Left ventricle myocardium inferior (tissue), 1 donor: ENCODE measurements at places on chromosomes 1 and 21.

DNA sequence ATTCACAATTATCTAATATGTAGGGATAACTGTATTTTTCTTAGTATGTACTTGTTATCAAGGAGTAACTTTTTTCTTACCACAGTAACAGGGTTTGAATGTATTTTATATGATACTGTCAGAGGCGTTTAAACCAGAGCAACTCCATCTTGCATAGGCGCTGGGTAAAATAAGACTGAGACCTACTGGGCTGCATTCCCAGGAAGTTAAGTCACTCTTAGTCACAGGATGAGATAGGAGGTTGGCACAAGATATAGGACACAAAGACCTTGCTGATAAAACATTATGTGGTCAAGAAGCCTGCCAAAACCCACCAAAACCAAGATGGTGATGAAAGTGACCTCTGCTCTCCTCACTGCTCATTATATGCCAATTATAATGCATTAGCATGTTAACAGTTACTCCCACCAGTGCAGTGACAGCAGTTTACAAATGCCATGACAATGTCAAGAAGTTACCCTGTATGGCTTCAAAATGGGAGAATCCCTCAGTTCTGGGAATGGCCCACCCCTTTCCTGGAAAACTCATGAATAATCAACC lies 64.8 kb downstream of the RPE65 start:
- DNase-seq, result no peak
- no peaks in the 10 kb centered on the region for H3K36me3 ChIP-seq
- peaks cover 18% of the 10 kb centered on the region for H3K4me1 ChIP-seq
- no peaks in the 10 kb centered on the region for H3K27me3 ChIP-seq
- H3K4me3 ChIP-seq, result no peak overlapping the region

DNA sequence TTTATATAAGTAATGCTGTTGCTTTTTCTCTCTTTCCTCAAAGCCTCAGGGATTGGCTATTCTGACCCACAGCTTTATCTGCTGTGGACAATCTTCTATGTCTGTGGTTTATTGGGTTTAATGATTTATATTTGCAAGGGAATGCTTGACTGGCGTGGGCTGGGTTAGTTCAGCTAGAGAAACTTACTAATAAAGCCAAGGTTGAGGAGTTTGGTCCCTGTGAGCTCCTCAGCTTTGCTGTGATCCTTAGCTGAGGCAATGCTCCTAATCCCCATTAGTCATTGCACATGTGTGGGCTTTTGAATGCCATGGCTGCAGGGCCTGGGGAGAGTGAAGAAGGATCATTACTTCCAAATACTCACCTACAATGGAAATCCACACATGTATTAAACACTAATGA lies 179.3 kb downstream of the ZNF326 start:
- H3K27me3 ChIP-seq, result no peaks in the 10 kb centered on the region
- H3K36me3 ChIP-seq, result no peaks in the 10 kb centered on the region
- H3K4me1 ChIP-seq, result no peaks in the 10 kb centered on the region
- H3K4me3 ChIP-seq, result no peak overlapping the region

DNA sequence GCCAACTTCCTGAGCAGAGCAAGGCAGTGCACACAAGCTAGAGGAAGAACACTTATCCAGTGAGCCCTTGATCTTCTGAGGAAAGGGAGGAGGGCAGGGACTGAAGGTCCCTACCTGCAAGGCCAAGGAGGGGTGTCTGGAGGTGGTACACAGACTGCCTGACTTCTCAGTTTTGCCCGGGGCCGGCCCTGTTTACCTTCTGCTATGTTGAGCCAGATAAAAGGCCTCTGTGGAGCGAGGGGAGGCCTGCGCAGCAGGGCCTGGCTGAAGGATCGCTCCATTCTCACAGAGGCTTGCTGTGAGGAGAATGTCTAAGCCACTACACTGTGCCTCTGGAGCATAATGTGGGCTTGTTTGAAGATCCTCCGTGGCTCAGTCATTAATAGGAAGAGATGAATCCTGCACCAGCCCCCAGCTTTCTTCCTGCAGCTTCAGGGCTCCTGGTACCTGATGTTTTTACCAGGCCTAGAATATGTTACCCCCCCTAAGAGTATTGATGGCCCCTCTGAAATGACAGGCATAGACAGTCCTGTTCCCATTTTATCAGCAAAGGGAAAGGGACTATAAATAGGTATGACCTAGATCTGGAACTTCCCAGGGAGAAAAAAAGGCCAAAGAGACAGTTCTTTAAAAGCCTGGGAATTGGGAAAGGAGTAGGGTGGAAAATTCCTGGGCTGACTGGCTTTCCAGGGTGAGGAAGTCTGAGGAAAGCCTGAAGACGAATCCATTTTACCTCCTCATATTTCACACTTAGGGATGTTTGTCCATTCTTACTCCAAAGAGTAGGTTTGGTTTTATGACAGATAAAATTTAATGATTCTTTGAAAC lies 4.7 kb downstream of the POGK start:
- H3K36me3 ChIP-seq, result peaks cover 69% of the 10 kb centered on the region
- peak overlapping the region; percentile 96 for H3K27ac ChIP-seq
- H3K27me3 ChIP-seq, result no peaks in the 10 kb centered on the region
- DNase-seq, result no peak
- peak overlapping the region; percentile 46 for H3K4me3 ChIP-seq

- DNase-seq, result peak; percentile 84
- peak overlapping the region; percentile 54 for H3K4me3 ChIP-seq
- H3K27ac ChIP-seq, result peak overlapping the region; percentile 12
- peaks cover 31% of the 10 kb centered on the region for H3K27me3 ChIP-seq
- H3K4me1 ChIP-seq, result peaks cover 10% of the 10 kb centered on the region
Measured at GRCh38 chr1:11719313-11720032, 16.5 kb upstream of the AGTRAP start.

- H3K4me3 ChIP-seq, result no peak overlapping the region
- H3K4me1 ChIP-seq, result peaks cover 37% of the 10 kb centered on the region
- no peak for DNase-seq
- H3K27me3 ChIP-seq, result no peaks in the 10 kb centered on the region
Measured at GRCh38 chr1:6010554-6010953, 18.3 kb upstream of the NPHP4 start.

GRCh38 chr1:57483954-57484353 lies 60.1 kb upstream of the DAB1 start:
- H3K27ac ChIP-seq, result no peak overlapping the region
- no peaks in the 10 kb centered on the region for H3K36me3 ChIP-seq
- DNase-seq, result no peak

- DNase-seq, result no peak
- no peak overlapping the region for H3K4me3 ChIP-seq
- H3K27me3 ChIP-seq, result peaks cover 22% of the 10 kb centered on the region
- H3K4me1 ChIP-seq, result no peaks in the 10 kb centered on the region
Measured at GRCh38 chr1:245589316-245589715, 434.5 kb downstream of the KIF26B start.

- no peak overlapping the region for H3K4me3 ChIP-seq
- no peaks in the 10 kb centered on the region for H3K4me1 ChIP-seq
- no peak overlapping the region for H3K27ac ChIP-seq
Measured at GRCh38 chr1:31422505-31423319, 9.7 kb downstream of the SERINC2 start.

DNA sequence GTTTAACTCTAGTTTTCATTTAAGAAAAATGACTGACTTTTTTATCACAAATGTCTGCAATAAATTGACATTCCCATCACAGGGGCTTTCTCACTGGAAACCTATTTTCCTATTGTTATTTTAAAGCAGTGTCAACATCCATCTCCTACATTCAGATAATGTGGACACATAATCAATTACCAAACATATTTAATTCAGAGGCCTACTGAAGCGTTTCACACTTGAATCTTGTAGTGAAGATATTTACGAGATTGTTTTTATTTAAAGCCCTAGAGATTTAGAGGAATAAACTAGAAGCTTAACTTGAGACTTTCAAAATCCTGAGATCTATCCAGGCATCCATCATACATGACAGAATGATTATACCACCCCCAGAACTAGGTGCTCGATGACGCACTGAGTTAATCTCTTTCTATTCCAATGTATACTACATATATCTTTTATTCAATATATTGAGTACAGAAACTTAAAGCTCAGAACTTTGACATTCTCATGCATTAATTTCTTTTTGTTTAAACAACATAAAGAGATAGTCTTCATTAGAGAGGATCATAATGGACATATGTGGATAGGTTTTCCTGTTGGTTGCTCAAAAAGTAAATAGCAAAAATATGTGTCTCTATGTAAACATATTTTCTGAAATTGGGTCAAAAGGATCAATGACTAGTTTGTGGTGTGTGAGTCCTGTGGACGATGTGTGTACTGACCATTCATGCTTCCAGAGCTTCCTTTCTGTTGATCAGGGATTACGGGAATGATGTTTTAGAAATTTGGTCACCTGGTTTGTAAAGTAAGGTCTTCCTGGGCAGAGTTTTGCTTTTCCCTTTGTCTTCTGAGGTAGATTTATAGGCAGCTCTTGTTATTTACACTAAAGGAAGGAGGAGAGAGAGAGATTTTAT lies 171.5 kb upstream of the HMCN1 start:
- H3K27me3 ChIP-seq, result no peaks in the 10 kb centered on the region
- H3K36me3 ChIP-seq, result no peaks in the 10 kb centered on the region
- H3K4me1 ChIP-seq, result peaks cover 23% of the 10 kb centered on the region
- DNase-seq, result no peak
- no peak overlapping the region for H3K4me3 ChIP-seq
- no peak overlapping the region for H3K27ac ChIP-seq

GRCh38 chr1:48329905-48330304 lies 107.4 kb downstream of the SLC5A9 start:
- H3K27ac ChIP-seq, result no peak overlapping the region
- H3K27me3 ChIP-seq, result no peaks in the 10 kb centered on the region
- peaks cover 53% of the 10 kb centered on the region for H3K36me3 ChIP-seq
- no peak overlapping the region for H3K4me3 ChIP-seq
- H3K4me1 ChIP-seq, result no peaks in the 10 kb centered on the region
- DNase-seq, result peak; percentile 12

DNA sequence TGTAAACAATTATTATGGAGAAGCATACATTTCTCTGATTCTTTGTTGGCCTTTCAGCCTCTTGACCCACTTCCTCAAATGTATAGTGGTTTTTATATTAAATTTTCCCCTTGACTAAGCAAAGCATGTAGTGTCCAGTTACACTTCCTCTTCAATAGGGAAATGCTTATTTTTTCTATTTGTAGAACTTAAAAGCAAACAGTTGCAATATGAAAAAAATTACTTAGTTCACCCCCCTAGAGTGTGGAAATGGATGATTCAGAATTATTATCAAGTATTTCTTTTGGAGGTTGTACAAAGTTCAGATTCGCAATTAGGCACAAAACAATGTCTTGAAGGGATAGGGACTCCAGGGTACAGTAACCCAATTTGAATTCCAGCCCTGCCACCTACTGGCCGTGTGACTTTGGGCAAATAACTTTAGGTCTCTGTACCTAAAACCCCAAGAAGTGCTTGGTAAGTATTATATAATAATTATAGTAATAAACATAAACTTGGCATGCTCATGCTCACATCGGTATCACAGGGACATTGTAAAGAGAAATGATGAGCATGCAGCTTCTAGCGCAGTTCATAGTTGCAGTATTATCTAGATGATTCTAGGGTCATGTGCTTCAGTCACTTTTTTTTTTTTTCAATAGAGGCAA lies 28.6 kb upstream of the IFNGR2 start:
- no peaks in the 10 kb centered on the region for H3K36me3 ChIP-seq
- peak overlapping the region; percentile 50 for H3K27ac ChIP-seq
- no peaks in the 10 kb centered on the region for H3K27me3 ChIP-seq
- peaks cover 9% of the 10 kb centered on the region for H3K4me1 ChIP-seq
- DNase-seq, result peak; percentile 52

DNA sequence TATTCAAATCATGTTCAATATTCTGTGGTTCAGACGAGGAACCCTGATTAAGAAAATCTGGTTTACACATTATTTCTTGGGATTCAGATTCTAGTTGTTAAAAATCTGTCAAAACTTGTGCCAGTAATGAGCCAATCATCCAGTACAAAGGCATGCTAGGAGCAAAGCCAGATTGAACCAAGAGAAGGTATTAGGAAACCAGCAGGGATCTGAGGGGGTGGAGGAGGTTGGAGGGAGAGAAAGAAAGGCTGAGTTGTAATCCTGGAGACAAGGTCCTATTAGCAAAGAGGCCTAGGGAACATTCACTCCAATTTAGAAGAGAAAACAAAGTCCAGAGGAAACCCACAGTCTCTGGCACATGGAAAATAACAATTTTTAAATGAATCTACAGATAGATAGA lies 352.9 kb downstream of the LTN1 start:
- no peak overlapping the region for H3K27ac ChIP-seq
- no peaks in the 10 kb centered on the region for H3K27me3 ChIP-seq
- H3K4me3 ChIP-seq, result no peak overlapping the region
- DNase-seq, result no peak
- H3K36me3 ChIP-seq, result no peaks in the 10 kb centered on the region
- peaks cover 9% of the 10 kb centered on the region for H3K4me1 ChIP-seq

GRCh38 chr1:25690396-25690956 lies 73.9 kb downstream of the MAN1C1 start:
- peaks cover 51% of the 10 kb centered on the region for H3K4me1 ChIP-seq
- H3K27ac ChIP-seq, result peak overlapping the region; percentile 68
- H3K36me3 ChIP-seq, result no peaks in the 10 kb centered on the region
- no peaks in the 10 kb centered on the region for H3K27me3 ChIP-seq

DNA sequence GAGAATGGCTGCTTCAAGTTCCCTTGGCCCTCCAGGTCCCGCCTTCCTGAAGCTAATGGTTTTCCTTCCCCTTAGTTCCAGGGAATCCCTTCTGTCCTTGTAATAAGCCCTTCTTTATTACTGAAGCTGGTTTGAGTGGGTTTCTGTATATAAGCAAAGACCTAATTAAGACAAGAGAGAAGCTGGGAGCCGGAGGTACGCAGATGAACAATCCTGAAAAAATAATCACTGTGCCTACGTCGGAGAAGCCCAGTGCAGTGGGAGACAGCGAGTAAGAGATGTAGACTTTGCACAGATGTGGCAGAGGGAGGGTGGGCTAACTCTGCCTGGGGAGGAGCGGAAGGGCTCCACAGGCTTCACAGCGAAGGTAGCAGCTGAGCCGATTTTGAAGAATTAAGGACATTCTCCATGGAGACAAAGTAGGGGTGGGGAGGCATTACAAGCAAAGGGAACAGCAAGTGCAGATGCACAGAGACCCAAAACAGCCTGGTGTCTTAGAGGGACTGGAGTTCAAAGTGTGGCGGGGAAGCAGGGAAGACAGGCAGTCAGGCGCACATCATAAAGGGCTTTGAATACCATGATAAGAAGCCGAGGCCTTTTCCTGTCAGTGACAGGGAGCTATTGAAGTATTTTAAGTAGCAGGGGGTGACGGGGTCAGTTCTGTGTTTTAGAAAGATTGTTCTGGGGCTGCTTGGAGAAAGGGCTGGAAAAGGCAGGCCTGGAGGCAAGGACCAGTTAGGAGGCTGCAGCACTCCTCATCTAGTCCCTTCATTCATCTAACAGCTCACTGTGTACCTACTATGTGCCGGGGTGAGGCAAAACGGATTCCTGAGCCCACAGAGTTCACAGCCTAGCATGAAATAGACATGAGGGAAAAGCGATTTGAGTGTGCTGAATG lies 6.5 kb downstream of the RIMS3 start:
- H3K27me3 ChIP-seq, result no peaks in the 10 kb centered on the region
- DNase-seq, result no peak
- no peaks in the 10 kb centered on the region for H3K36me3 ChIP-seq
- H3K4me1 ChIP-seq, result peaks cover 9% of the 10 kb centered on the region
- no peak overlapping the region for H3K4me3 ChIP-seq
- no peak overlapping the region for H3K27ac ChIP-seq

GRCh38 chr1:118481126-118481525 lies 296.1 kb upstream of the SPAG17 start:
- H3K36me3 ChIP-seq, result no peaks in the 10 kb centered on the region
- H3K4me3 ChIP-seq, result no peak overlapping the region
- no peaks in the 10 kb centered on the region for H3K4me1 ChIP-seq
